Stimulated activated CD4-positive, alpha-beta T cell treated with anti-CD3 and anti-CD28 coated beads, Interleukin-4, amount 100 ng/mL, for 1 hour (primary cell): ENCODE measurements at places on chromosomes 11 and 22.

GRCh38 chr11:78216021-78216420 lies 27.3 kb downstream of the USP35 start:
- no peak for DNase-seq

DNA sequence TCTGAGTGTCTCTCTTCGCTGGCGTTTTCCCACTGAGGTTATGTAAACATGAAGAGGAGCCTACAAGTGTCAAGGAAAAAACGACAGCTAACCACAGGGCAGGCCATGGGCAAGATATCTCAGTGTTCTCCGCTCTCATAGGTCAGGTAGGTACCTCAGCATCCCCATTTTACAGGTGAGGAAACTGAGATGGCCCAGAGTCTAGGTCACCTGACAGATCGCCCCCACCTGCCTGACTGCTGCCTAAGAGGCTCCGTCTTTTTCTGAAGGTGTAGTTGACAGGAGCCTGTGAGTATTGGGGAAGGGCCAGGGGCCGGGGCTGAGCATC lies 847 bp upstream of the NDUFA6 start:
- DNase-seq, result no peak

DNA sequence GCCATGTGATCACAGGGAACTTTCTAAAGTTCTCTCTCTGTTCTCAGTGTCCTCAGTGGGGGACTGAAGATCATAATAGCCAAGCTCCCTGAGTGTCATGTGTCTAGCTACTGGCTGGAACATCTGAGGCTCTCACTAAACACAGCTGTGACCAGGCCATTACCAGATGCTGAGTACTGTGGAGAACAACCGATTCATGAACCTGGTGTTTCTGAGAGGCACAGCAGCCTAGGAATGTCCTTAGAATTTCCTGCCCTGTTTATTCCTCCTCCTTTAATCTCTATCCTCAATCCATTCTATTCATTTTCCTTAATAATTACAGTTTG lies 93.0 kb downstream of the ME3 start:
- no peak for DNase-seq

DNA sequence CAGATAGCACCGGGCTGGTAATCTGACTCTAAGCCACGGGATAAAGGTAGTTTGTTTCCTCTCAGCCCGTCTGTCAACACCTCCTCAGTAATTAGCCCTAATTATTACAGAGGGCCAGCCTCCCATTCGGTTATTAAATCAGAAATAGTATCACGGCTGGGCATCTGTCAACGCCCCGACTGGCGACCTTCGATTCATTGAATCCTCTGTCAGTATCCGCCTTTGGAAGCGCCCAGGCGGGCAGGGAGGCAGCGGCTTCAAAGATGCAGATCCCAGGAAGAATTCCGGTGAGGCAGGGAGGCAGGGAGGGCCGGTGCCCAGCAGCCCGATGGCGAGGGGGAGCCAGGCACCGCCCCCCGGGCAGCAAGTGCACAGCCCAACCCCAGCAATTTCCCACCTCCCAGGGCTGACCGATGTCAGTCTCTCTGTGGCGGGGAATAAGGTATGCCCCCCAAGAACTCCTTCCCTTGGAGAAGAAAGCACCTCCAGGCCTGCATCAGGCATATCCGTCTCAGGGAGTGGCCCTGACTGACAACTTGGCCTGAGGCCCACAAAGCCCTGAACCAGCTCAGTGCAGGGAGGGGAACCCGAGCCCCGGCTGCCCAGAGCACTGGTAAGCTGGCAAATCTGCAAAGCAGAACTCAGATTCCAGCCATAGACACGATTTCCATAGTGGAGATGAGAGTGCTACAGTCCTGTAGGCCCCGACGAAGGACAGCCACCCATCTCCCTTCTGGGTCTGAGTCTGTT lies 11.4 kb downstream of the GNB1L start:
- no peak for DNase-seq

GRCh38 chr11:128737704-128738103 lies 43.8 kb downstream of the FLI1 start:
- DNase-seq, result no peak

GRCh38 chr11:28984231-28984630 lies 876.0 kb downstream of the METTL15 start:
- DNase-seq, result no peak

DNA sequence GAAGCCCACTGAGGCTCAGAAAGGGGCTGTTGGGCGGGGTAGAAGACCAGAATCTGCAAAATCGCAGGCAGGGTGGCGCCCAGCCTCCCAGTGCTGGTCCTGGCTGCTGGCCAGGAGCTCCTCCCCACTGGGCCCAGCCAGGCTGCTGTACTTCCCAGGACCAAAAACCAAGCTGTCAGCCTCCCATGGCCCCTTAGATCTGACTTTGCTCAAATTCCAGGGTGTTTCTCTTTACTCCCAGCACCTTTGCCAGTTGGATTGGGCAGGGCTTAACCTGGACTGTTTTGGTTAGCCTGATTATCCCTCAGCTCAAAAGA lies 44.2 kb upstream of the WEE1 start:
- DNase-seq, result no peak

DNA sequence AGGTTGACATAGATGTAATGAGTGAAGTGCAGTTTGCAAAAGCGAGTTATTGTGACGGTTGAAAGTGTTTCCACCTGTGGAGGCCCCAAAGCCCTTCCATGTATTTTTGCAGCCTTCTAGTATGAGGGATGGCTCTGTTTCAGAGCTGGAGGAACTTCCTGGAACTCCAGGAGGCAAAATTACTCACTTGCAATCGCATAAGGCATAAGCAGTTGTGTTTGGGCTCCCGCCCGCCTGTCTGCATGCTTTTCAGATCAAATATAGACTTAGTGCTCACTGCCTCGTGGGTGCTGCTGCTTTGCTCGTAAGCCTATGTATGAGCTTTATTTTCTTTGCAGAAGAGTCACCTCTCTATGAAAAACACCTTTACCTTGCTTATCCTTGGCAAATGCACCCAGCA lies 146.8 kb upstream of the LARGE1 start:
- no peak for DNase-seq

GRCh38 chr11:60875366-60876167 lies 8.2 kb downstream of the ZP1 start:
- no peak for DNase-seq

DNA sequence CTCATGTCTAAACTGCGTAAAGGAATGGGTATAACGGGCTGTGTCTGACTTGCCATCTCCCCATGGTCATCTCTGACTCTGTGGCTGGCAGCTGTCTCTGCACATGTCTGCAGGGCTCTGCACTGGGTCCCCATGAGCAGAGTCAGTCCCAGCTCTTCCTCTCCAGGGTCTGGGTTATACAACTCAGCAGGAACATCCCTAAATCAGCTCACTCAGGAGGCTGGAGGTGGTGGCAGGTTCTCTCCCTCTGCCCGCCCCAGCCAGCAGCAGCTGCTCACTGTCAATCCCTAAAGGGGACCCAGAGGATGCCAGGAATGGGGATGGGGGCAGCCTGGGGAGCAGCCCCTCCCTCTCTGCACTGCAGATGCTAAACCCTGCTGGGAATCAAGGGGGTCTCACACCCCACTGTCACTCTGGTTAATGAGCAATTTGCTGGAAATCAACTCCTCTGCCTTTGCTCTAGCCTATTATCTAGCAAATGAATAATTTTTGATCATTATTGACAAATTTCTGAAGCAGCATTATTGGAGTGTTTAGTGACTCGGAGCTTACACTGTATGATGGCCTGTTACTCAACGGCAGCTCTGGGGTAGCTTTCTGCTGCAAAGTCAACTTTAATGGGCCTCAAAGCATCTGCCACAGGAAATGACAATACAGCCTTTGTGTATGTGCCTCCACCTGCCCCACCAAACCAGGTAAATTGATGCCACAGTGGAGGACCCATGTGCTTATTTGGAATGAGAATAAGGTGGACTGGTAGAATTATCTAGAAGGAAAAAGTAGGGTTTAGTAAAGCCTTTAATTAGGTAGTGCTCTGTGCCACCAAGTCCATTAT lies 55.7 kb upstream of the SHANK2 start:
- DNase-seq, result no peak

GRCh38 chr11:73931039-73931645 lies 19.7 kb upstream of the DNAJB13 start:
- no peak for DNase-seq

- DNase-seq, result no peak
These were observed 8.9 kb downstream of the PGAP2 start for GRCh38 chr11:3817181-3817800.

- DNase-seq, result no peak
These were observed 33.2 kb downstream of the ZNF195 start for GRCh38 chr11:3345736-3346135.

GRCh38 chr11:28951191-28951590 lies 843.0 kb downstream of the METTL15 start:
- DNase-seq, result no peak

DNA sequence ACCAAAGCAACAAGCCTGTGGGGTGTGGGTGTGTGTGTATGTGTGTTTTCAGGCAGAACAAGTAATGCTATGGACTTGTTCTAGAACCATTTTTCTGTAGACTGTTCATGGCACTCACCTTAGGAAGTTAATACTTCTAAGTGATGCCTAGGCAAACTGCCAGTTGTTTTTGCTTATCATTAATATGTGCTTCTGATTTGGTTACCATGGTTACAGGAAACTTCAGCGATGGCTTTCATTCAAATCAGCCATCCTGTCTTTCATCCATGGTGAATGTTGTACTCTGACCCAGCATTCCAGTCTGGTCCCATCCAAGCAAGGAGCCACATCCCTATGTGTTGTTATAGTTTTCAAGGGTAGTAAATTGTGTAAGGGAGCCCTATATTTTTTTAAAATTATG lies 49.8 kb upstream of the ARHGAP20 start:
- no peak for DNase-seq

DNA sequence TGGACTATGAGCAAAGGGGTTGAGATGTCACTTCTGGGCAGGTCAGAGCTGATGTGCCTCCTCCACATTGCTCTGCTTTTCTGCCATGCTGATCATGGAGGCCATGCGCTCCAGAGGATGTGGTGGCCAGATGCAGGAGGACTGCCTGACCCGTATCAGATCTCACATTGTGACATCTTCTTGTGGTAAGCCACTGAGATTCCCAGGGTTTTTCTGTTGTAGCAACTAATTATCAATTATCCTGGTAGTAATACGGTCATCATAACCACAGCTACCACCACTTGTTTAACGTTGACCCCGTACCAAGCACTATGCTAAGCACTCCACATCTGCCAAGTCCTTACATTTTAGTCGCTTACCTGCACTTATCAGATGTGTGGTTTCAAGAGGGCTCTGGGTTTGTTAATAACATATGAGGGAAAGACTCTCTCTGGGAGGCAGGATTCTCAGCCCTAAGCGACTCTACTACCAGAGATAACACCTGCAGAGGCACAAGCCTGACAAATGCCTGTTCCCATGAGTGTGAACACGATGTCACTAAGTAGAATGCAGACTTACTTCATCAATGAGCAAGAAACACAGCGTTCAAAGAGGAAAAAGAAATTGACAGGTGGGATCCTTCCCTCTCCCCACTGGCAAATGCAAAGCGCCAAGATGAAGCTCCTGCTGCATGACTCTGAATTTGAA lies 63.6 kb upstream of the TIMP3 start:
- no peak for DNase-seq

DNA sequence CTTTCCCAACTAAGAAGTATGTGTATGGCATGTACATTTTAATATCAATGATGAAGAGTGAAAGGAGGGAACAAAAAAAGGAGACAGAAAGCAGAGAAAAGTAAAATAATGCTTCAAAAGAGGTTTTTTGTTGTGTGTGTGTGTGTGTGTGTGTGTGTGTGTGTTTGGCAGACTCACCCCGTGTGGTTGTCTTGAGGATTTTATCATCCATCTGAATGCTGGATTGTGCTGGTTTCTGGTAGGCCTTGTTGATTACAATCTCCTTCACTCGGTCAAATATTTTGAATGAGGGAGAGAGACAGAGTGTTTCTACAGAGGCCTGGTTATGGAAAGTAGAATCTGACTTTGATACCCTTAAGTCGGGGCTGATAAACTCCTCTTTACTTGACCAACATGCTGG lies 128.5 kb downstream of the ENTHD1 start:
- DNase-seq, result no peak

- no peak for DNase-seq
These were observed 25.9 kb downstream of the OTOG start for GRCh38 chr11:17572791-17573460.

- no peak for DNase-seq
These were observed 39.7 kb upstream of the SLC6A5 start for GRCh38 chr11:20559523-20560300.
